ENCODE measurements at places on chromosomes 6 and 20. TPM values are rescaled to one million over a fixed set of nuclear protein-coding genes. Genes with fewer than 3 reads are reported as not detected.

- no peak for DNase-seq
Measured at GRCh38 chr20:16111852-16112412, 461.3 kb downstream of the KIF16B start.

GRCh38 chr6:47206626-47207025, 103.1 kb downstream of the TNFRSF21 start:
- no peak for DNase-seq

- no peak for DNase-seq
Measured at GRCh38 chr20:49475292-49476015, 7.0 kb downstream of the KCNB1 start.

DNA sequence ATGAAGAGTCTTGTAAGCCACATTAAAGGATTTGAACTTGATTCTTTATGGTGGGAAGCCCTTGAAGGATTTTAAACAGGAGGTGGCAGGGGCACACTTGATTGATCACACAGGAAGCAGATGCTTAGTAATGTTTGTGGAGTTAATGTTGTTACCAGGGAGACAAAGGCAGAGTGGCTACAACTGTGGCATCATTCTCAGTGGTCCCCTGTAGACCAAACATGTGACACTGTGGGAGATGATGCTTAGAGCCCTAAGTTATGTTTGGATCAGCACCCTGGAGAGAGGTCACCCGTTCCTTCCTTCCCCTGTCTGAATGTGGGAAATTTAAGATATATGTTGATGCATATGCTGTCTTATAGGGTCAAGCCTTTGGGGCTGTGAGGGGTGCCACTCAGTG, 53.2 kb downstream of the EIF2S2 start:
- no peak for DNase-seq

GRCh38 chr6:138577151-138577915, 78.0 kb upstream of the NHSL1 start:
- DNase-seq, result no peak

DNA sequence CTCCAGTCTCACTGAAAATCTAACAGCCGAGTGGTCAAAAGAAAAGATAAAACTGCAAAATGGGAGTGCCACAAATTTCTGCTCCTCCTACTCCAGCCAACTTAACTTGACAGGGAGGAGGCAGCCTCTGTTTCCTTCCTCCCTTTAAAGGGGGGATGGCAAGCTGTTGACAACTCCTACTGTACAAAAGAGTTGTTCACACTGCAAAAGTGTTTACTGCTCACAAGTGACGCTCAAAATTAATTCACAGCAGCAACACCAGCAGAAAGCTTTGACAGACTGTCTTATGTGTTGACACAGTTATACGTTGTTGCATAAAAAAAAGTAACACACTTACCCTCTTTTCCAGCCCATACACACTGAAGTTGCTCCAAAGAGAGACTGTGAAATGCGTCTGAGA, 169.8 kb downstream of the BACH2 start:
- no peak for DNase-seq

- no peak for DNase-seq
Measured at GRCh38 chr6:53466257-53466656, 78.6 kb downstream of the GCLC start.

DNA sequence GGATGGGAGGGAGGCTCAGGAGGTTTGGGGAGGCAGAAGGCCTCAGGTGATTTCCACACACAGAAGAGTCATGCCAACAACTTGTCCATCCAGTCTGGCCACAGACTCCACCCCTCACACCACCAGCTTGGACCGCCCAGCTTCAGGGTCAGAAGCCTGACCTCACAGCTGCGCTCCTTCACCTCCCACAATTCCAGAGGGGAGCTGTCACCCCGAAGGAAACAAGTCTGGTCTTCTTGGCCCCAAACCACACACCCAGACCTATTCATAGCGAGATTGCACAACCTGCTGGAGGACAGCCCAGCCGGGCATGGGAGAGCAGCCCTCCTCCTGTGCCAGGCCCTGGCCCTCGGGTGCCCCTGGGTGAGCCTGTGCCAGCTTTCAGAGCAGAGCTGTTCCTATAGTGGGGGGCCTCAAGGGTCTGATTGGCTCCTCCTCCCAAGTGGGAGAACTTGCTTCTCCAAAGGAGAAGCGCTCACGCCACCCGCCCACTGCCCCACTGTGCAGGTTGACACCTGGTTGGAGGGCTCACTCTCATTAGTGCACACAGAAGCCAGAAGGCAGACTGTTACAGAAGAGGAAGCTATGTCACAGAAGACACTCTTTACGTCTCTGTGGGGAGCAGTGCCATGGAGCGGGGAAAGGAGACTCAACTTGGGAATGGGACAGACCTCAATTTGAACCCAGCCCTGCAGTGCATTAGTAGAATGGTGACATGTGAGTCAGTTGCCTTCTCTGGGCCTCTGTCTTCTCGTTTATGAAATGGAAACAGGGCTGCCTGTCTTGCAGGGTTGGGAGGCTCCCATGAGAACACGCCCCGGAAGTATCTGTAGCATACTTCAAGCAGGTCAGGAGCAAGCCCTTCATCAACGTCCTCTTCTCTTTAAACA, 128.8 kb downstream of the FOXO3 start:
- DNase-seq, result peak; percentile 88

Gene LY6G6F
- not detected for total RNA-seq

Gene DSN1
- total RNA-seq, result 7.2 TPM

Measured in posterior vena cava (tissue), 2 donors.